ENCODE measurements at places on chromosomes 2 and 18.

- ATAC-seq: no peak
Measured at GRCh38 chr2:191274413-191274815, 29.2 kb downstream of the MYO1B start.

DNA sequence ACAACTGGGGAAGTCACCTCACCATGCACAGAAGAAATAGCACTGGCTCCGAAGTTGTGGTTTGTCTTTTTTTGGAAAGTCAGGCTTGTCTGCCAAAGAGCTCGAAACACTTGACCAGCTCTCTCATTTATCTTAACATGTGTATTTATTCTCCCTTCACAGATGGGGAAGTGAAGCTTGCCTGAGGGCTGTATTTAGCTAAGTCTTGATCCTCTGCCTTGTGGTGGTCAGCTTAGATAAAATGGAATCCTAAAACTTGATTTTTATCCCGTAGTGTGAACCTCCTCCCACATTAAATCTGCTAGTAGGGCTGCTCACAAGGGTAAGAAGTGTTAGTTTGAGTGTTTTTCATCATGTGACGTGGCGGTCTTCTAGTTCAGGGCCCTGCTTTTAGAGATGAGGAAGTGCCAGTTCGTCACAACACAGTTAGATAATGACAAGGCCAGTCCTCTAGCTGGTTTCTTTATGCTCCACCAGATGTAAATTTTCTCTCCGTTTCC is 89.7 kb downstream of the TMEM247 start:
- ATAC-seq: peak; percentile 57

GRCh38 chr2:85913884-85914881 is 25.4 kb upstream of the ST3GAL5 start:
- ATAC-seq: peak; percentile 86

GRCh38 chr2:222903234-222904220 is 42.7 kb downstream of the ACSL3 start:
- ATAC-seq: peak; percentile 35

DNA sequence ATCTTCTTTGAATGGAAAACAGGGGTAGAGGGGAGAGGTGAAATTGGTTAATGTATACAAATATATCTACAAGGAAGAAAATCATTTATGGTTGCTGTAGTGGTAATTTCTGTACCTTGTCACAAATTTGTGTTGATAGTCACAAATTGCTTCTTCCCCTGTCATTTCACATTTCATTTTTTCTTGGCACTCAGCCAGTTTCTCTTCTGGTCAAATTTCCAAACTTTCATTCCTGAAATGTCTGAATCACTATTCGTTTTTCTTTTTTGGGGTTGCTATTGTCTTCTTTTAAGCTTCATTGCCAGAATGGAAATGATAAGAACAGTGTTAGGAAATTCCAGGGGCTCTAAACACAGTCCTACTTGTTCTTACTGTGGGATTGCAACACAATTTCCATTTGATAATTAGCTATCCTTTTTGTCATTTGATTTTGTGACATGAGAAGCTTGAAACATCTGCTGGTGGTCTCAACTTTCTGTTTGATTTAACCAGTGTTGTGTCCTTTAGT is 136.0 kb upstream of the GCFC2 start:
- no peak for ATAC-seq

GRCh38 chr2:202251494-202251893 is 13.1 kb upstream of the SUMO1 start:
- no peak for ATAC-seq

DNA sequence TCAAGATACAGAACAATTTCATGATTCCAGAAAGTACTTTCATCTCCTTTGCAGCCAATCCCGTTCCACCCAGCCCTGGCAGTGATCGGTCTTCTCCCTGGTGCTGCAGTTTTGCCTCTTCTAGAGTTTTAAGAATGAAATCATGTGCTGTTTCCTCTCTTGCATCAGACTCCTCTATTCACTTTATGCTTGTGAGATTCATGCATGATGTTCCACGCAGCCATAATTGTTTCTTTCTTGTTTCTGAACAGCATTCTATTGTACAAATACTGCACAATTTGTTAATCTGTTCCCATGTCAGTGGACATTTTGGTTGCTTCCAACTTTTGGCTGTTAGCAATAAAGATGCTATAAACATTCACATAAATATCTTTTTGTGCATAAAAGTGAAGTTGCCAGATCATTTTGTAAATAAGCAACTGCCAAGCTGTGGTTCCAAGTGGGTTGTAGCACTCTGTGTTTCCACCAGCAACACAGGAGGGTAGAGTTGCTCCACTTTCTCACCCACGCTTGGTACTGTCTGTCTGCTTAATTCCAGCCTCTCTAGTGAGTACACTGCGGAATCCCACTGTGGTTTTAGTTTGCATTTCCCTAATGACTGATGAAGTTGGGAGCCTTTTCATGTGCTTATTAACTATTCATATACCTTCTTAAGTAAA is 104.5 kb downstream of the TWIST2 start:
- ATAC-seq: no peak

DNA sequence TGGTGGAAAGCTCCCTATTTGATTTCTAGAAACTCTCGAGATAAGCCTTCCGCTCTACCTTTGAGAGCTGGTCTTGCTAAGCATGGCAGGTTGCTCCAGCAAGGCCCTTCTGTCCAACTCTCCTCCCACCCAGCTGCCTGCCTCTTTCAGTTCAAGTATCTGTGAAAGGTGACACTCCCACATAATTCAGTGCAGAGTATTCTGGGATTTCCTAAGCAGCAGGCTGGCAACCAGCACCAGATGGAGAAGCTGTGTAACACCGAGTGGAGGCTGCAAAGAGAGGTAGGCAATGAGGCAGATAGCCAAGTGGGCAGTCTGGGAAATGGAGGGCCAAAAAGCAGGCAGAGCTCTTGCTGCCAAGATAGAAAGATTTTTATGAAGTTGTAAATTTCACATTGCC is 88.4 kb upstream of the CAVIN2 start:
- ATAC-seq: no peak

DNA sequence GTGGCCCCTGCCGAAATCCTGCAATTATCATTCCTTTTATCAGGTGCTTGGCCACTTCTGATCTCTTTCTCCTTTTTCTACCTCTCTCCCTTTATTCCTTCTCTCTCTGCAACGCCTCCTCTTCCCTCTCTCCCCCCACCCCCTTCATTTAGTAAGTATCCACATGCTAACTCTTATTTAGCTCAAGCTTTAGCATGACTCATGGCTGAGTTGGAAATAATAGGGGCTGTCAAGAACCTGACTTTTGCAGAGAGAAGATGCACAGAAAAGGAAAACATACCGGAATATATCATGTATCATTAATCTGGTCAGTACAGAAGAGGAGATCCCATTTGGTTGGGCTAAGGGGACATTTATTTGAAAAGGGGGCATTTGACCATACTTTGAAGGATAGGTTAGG is 33.1 kb downstream of the FAM171B start:
- ATAC-seq: no peak

- ATAC-seq: peak; percentile 22
Measured at GRCh38 chr2:205957452-205958154, 128.4 kb downstream of the INO80D start.

DNA sequence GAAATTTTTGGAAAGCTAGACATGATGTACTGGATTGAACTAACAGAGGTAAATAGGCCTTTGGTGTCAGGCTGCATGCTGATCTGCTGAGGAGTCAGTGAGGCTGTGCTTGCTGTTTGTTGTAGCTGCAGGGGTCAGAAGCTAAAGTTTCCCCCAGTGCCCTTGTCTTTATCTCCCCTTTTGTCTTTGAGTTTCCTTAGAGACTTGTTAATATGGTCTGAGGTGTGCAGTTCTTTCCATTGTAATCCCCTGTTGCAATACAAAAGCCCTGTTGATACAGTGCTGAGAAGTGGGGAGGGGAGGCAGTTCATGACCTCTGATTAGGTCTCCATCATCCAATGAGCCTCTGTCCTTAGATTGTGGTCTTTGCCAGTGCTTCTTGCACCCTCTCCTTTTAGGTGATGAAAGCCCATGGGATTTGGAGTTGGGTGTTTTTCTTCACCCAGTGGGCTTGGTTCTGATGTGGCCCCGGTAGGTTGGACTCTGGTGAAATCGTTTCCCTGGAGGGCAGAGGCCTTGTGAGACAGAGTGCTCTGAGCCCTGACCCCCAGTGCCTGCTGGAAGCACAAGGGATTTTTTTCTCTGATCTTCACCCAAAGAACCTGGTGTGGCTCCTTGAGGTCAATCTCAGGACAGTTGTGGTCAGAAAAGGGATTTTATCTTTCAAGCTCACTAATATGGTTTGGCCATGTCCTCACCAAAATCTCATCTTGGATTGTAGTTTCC is 163.1 kb downstream of the TMEM18 start:
- ATAC-seq: no peak

- ATAC-seq: no peak
Measured at GRCh38 chr2:13334545-13334944, 617.8 kb downstream of the TRIB2 start.

DNA sequence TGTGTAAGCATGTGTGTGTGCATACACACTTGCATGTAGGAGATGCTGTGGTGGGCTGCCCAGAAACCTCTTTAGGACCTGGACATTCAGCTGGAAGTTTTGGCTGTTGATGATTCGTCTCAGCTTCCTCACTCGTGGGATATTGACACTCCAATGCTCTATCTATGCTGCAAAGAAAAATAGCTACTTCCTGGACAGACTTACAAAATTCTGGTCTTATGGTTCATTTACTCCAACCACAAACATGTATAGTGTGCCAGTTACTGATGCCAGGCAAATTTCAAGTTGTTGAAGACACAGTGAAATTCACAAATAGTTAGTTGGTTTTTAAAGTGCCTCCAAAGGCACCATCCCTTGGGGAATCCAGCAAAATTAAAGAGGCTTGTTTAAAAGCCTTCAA is 882.6 kb downstream of the CPS1 start:
- no peak for ATAC-seq

DNA sequence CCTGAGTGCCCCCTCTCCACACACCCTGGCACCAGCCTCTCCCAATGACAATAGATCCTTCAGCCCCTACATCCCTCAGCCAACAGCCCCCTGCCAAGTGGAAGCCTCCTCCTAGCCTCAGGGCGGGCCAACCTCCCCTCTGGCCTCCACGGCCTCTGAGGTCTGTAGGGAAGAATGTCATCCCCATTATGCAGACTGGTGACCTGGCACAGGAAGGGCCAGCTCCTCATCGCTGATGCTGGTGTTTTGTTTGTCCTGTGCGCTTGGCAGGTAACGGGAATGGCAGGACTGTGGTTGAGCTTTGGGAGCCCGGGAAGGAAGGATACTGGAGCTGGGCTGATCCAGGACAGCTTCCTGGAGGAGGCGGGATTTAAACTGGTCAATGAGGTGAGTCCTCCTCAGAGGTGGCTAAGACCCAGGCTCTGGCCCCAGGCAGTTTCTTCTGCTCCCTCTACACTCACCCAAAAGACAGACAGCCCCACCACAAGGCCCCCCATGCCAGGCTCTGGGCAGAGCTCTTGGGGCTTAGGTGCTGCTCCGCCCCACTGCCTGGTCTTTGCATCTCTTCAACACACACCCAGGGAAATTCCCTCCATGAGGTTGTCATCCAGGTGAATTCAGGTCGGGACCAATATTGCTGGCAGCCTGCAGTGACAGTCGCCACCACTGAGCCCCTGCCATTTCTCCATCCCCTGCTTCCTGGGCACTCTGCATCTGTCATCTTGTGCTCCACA is 75.2 kb upstream of the SMAD7 start:
- no peak for ATAC-seq

DNA sequence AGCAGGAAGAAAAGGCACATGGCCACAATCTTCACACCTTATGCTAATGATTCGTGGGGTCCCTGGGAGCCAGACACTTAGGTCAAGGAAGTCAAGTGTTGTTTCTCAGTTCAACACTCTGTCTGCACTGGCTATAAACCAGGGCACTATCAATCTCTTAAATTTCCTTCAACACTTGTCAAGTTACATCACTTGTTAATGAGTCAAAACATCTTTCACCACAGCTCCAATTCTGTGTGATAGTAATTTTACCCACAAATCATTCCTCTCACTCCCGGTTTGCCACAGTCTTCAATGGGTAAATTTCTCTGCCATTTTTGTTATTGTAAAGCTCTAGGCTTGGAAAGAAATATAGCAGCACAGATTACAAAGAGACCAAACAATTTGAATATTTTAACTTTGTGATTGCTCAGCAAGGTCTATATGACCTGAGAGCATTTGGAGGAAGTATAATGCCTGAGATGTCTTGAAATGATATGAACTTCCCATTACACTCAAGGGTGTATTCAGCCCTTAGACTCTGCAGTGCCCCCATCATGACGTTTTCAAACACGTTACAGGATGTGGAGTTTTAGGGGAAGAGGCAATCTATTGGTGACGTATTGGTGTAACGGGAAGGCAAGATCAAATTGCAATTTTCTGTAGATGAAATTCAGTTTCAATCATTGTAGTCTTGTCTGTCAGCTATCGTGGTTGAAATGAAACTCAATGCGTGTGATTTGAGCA is 78.7 kb downstream of the ICOS start:
- no peak for ATAC-seq

DNA sequence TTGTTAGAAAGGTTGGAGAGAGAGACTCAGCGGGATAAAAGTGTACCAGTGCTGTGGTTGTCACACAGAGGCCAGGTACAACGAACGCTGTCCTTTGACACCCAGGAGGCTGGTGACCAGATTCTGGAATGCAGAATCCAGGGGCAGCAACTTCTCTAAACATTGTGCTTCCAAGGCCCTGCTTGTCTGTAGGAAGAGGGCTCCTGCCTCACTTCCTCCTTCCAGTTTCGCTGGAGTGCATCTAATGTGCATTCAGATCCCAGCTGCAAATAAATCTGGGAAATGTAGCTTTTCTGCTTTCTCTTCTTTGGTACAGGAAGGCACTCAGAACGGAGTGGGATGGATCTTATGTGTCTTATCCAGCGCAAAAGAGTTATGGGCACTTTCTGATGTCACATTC is 171.8 kb upstream of the ATP5MC3 start:
- no peak for ATAC-seq

DNA sequence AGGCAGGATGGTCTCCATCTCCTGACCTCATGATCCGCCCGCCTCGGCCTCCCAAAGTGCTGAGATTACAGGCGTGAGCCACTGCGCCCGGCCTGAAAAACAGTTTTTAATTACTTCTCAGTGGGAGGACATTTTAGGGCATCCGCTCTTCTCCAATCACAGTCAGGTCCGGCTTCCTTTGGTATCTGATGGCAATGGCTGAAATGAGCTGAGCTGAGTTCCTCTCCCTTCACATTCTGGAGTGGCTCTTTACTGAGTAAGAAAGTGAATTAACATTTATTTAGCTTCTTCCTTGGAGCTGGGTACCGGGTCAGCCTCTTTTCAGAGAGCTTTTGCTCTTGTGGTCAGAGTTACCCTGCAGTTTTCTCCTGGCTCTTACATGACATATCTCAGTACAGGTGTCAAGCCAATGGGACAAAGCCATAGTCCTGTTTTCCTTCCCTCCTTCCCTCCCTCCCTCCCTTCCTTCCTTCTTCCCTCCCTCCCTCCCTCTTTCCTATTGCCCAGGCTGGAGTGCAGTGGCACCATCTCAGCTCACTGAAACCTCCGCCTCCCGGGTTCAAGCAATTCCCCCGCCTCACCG is 1.1 kb upstream of the TTC27 start:
- no peak for ATAC-seq

- no peak for ATAC-seq
Measured at GRCh38 chr2:158221063-158222020, 119.7 kb downstream of the UPP2 start.

DNA sequence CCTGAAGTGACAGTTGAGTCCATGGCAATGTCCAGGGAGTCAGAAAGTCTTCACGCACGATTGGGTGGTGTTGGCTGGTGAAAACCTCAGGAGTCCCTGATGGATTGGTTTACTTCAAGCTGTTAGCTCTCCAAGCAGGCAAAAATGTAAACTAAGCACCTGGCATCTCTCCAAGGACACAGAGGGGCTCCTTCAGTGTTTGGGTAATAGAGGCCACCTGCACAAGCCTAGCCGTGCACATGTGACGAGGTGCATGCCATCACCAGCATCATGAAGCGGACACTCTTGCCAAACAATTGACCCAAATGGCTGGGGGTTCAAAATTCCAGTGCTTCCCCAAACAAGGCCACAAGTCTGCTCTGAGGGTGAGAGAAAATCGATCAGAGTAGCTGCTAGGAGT is 104.7 kb upstream of the CD302 start:
- ATAC-seq: no peak
